HCT116 (cell line): ENCODE measurements at places on chromosomes 13 and 19.
A peak's percentile ranks its signal among the peaks of the same experiment; 100 is the strongest.

- DNase-seq = no peak
These were observed 159.0 kb downstream of the PAN3 start for GRCh38 chr13:28297341-28297740.

- no peak for DNase-seq
These were observed 60.9 kb downstream of the FRY start for GRCh38 chr13:32092496-32092895.

GRCh38 chr13:30510811-30511371 is 45.2 kb upstream of the HMGB1 start:
- no peak for DNase-seq

GRCh38 chr19:57351867-57352266 is 796 bp downstream of the ZNF304 start:
- no peak for DNase-seq

DNA sequence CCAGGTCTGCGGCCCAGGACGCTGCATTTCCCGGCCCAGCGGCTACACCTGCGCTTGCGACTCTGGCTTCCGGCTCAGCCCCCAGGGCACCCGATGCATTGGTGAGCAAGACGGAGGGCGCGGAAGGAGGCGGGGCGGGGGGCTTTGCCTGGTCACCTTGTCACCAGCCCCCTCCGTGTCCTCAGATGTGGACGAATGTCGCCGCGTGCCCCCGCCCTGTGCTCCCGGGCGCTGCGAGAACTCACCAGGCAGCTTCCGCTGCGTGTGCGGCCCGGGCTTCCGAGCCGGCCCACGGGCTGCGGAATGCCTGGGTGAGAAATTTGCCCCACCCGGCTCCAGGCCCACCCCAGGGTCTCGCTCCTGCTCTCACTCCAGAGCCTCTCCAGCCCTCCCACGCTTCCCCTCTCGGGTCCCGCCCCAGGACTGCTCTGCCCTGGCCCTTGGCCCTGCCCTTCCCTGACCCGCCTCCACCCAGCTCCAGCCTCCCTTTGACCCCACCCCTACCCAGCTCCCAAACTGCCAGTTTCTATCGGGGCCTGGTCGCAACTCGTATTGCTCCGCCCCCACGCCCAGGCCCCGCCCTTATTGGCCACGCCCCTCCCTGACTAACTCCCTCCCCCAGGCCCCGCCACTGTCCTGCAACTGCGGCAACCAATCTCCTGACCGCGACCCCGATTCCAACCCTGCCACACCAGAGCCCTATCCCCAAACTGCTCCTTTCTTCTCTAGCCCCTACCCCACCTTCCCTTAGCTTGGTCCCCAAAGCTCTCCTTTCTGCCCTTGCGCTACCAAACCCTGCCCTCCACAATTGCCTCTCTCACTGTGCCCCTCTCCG is 8.6 kb downstream of the LTBP4 start:
- DNase-seq = peak; percentile 88

GRCh38 chr13:62767473-62767872 is 1351.8 kb upstream of the PCDH20 start:
- DNase-seq = no peak

GRCh38 chr13:20232556-20233277 is 598 bp upstream of the GJB6 start:
- DNase-seq = no peak

GRCh38 chr13:20967340-20967739 is 64.8 kb upstream of the XPO4 start:
- DNase-seq = no peak

GRCh38 chr19:28827382-28827781 is 385.6 kb downstream of the UQCRFS1 start:
- no peak for DNase-seq

- no peak for DNase-seq
These were observed 444.4 kb upstream of the ZNF507 start for GRCh38 chr19:31900991-31901390.

GRCh38 chr13:67803118-67803517 is 573.0 kb upstream of the PCDH9 start:
- DNase-seq = no peak

- no peak for DNase-seq
These were observed 20.0 kb upstream of the AMER2 start for GRCh38 chr13:25192052-25192451.

DNA sequence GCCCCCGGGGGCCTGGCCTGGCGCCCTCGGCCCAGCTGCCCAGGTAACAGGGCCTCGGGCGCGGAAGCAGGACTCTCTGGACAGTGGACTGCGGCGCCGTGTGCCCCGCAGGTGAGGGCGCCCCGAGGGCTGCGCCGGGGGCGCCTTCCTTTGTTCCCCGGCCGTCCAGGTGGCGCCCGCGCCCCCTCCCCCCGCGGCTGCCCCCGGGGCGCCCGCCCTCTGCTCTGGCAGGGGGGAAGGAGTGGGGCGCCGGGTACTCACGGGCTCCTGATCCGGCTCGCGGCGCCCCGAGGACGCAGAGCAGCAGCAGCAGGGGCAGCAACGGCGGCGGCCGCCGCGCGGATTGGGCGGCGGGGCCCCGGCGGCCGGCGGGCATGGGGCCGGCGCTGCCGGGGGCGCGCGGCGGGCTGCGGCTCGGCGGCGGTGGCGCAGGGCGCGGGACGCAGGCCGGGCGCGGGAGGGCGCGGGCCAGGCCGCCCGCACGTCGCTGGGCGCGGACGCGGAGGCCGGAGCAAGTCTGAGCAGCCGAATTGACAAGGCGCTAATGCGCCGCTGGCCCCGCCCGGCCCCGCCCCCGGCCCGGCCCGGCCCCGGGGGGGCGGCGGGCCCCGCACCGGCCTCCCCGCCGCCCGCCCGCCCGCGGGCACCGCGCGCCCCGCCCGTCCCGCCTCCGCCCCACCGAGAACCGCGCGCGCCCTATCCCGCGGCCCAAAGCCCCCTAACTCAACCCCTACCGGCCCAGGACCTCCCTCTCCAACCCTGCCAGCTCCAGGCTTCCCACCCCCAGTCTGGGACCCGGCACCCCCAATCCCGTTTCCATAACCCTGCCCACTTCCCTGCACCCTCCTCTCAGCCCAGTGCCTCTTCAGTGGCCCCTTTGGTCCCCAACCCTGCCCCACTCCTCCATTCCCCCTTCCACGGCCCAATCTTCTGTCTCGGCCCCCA is at the start of gene CRLF1:
CRLF1 (minus strand) TSS at position 519 of the 945 bp plus-strand sequence; CDS start at position 376, 143 bp downstream.
- DNase-seq = no peak

DNA sequence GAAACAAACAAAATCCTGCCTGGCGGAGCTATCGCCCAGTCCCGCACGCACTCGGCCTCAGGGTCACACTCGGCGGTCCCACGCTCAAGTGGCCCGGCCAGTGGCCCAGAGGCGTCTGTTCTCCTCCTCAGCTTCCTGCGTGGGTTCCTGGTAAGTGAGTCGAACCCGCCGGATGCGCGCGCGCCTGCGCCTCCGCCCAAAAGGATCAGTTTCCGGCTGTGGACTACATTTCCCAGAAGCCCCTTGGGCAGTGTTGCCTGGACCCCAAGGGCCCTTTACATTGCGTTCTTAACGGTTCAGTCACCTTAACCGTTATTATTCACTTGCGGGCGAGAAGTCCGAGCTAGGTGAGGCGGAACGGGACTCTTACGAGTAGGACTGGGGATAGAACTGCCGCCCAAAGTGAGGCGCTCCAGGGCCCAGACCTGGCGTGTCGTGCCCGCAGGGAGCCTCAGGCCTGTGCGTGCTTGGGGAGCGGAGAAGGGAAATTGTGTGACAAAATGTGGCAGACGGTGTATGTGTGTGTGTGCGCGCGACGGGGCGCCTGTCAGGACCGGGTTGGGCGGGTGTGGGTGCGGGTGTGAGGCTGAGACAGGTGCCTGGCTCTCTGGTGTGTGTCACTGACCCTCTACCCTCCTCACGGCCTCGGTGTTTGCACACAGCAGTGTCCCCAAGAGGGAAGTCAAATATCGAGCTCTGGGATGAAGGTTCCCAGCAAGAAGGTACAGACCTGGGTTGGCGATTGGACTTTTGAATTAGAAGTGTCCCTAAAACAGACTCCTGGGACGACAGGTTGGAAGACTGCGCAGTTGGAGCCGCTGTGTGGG is at the start of gene ZNF546:
ZNF546 (plus strand) TSS at position 250 of the 827 bp plus-strand sequence. CDS start 1,267 bp downstream, outside the sequence.
- DNase-seq = peak; percentile 74

- no peak for DNase-seq
These were observed at the start of gene ZNF69 for GRCh38 chr19:11887611-11888531. TSS of gene ZNF69 (plus strand) at chr19:11887782. CDS start at chr19:11887924, 142 bp downstream.

DNA sequence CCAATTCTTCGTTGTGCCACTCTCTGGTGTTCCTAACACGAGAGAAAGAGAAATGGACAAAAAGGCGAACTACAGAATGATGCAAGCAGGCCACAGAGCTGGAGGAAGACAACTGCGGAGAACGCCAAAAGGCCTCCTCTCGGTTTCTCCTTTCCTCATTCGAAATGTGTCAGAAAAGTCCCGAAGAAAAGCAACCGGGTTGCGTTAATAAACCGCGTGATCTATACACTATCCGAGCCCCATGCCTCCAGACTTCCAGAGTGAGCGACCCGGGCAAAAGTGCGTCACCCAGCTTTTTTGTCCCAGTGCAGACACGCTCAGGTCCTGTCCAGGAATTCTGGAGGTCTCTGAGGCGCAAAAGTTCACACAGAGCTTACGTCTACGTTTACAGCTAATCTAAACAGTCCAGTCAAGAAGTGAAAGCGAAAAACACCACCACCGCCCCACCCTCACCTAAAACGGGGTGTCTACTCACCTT is 413 bp downstream of the N4BP2L2 start:
- DNase-seq = no peak

GRCh38 chr13:25971459-25972145 is 80.2 kb downstream of the SHISA2 start:
- no peak for DNase-seq

GRCh38 chr19:20005741-20006140 is 33.6 kb downstream of the ZNF682 start:
- no peak for DNase-seq

DNA sequence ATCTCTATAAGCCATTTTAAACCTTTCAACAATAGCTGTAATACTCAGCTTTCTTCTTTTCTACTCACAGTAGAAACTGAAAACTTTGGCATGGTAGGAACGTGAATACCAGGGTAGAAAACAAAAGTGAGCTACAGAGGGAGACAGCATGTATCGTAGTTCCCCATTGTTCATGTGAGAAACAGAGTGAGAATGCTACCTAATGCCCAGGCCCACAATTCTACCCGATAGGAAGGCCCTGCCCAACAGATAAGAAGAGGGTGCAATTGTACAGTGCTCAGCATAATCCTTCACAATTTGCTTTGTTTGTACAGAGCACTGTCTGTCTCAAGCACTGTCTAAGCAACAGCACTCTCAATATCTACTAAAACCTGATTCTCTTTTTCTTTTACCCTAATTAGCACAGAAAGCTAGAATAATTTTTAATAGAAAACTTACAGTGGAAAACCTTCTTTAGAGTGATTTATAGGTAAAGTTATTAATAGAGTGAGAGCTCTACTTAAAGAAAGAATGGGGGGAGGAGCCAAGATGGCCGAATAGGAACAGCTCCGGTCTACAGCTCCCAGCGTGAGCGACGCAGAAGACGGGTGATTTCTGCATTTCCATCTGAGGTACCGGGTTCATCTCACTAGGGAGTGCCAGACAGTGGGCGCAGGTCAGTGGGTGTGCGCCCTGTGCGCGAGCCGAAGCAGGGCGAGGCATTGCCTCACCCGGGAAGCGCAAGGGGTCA is 322.3 kb downstream of the EFNB2 start:
- DNase-seq = peak; percentile 4

DNA sequence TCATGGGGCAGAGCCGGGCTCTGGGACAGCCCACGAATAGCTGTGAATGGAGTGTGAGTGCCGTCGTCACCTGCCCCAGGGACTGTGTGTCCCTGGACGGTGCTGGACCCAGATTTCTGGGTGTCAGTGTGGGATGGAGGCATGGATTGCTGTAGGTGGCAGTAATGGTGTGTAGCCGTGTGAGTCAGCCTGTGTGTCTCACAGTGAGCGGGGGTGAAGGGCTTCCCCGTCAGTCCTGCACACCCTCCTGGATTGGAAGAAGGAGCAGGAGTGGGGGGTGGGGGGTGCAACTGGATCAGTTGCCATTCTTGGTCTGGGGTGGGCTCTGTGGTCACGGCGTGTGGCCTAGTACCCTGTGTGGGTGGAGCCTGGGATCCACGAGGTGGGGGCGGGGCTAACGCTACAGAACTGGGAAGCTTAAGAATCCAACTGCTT is 6.5 kb upstream of the LTBP4 start:
- no peak for DNase-seq

DNA sequence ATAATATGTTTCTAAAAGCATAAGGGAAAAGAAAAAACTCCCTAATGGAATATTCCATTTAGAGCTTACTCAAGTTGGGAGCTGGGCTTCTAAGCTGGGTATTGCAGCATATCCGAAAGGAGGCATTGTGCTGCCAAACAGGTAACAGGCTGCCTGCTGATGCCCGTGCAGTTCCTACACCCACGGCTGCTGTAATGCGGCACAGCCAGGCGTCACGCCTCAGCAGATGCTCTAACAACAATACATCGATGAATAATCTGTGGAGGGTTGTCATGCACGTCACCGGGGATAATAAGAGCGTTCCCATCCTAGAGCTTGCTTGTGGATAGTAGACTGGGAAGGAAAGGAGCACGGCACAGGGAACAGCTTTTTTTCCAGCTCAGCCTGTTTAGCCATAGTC is 1582.1 kb upstream of the SLC10A2 start:
- no peak for DNase-seq

DNA sequence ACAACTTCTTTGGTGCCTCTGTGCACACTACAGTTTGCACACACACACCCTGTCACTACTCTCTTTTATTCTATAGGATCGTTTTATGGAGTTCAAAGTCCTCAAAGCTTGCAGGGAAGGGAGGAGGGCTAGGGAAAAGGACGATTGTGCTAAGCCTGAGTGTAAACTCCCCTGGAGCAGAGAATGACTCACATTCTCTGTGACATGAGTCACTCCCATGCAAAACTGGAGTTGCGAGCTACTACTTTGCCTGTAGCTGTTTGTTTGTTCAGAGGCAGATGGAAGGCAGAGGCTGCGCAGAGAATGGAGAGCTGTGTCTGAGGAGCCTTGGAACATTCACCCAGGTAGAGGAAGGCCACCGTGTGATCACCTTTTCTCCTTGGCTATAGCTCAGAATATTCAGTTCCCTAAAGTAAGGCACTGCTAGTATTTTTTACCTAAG is 80.5 kb upstream of the MBNL2 start:
- peak; percentile 90 for DNase-seq

DNA sequence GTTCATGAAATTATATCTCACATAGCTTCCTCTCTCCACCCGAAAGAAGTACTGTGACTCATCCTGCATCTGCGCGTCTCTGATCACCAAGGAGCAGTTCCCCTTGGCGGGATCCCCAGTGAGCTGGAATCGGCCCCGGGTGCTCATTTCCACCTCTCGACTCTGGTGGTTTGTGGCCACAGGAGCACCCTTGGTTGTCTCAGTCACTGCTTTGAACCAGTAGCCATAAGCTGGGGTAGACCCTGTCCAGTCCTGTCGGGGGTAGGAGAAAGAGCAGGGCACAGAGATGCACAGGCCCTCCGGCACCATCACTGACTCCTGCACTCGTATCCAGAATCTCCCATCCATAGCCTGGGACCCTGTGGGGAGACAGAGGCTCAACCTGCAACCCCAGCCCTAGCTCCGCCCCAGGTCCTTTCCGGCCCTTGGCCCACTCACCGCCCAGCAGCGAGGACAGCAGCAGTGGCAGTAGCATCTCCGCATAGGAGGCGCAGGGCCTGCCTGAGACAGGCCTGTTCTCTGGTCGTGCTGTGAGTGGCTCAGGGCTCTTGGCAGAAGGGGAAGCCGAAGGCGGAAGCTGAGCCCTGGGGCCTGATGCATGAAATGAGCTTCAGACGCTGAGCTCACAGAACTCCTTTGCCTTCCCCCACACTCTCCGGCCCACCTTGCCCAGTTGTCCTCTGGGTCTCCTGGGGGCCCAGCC is at the start of gene SIGLEC10:
SIGLEC10 (minus strand) TSS at position 536 of the 703 bp plus-strand sequence; CDS start at position 475, 61 bp downstream.
- no peak for DNase-seq
